Testis (tissue), 5 donors: ENCODE measurements at places on chromosomes 1 and 21. TPM values are rescaled to one million over a fixed set of nuclear protein-coding genes. Genes with fewer than 3 reads are reported as not detected.

LRRIQ3 gene
- 36.2 TPM for polyA plus RNA-seq

KCNQ4 gene
- 2.3 TPM for polyA plus RNA-seq

OLIG2 gene
- polyA plus RNA-seq: not detected

SCYL3 gene
- polyA plus RNA-seq: 13.3 TPM

CBS gene
- polyA plus RNA-seq: 5.4 TPM

JMJD4 gene
- 33.8 TPM for polyA plus RNA-seq

DISC1 gene
- polyA plus RNA-seq: 1.8 TPM

SLC22A15 gene
- 1.8 TPM for polyA plus RNA-seq

CELA2B gene
- 2.7 TPM for polyA plus RNA-seq

LCK gene
- 4.3 TPM for polyA plus RNA-seq

MYBPH gene
- polyA plus RNA-seq: 2.9 TPM

EXOC8 gene
- polyA plus RNA-seq: 9.3 TPM

TRNP1 gene
- polyA plus RNA-seq: 4.3 TPM

LCE1A gene
- polyA plus RNA-seq: not detected

CFAP107 gene
- polyA plus RNA-seq: 87.9 TPM

NUP210L gene
- 77.2 TPM for polyA plus RNA-seq

CFHR3 gene
- polyA plus RNA-seq: not detected

SHISAL2A gene
- polyA plus RNA-seq: 2.2 TPM

HRNR gene
- polyA plus RNA-seq: not detected

IL19 gene
- polyA plus RNA-seq: 0.37 TPM

CAMSAP2 gene
- 16.0 TPM for polyA plus RNA-seq

FAM151A gene
- 2.2 TPM for polyA plus RNA-seq

KRTAP21-3 gene
- polyA plus RNA-seq: not detected

PTBP2 gene
- polyA plus RNA-seq: 41.0 TPM

SMYD2 gene
- 73.9 TPM for polyA plus RNA-seq

SH2D1B gene
- 0.59 TPM for polyA plus RNA-seq

AGT gene
- polyA plus RNA-seq: 10.7 TPM

SLC25A33 gene
- 26.0 TPM for polyA plus RNA-seq
